ENCODE measurements at places on chromosomes 5 and 9.

DNA sequence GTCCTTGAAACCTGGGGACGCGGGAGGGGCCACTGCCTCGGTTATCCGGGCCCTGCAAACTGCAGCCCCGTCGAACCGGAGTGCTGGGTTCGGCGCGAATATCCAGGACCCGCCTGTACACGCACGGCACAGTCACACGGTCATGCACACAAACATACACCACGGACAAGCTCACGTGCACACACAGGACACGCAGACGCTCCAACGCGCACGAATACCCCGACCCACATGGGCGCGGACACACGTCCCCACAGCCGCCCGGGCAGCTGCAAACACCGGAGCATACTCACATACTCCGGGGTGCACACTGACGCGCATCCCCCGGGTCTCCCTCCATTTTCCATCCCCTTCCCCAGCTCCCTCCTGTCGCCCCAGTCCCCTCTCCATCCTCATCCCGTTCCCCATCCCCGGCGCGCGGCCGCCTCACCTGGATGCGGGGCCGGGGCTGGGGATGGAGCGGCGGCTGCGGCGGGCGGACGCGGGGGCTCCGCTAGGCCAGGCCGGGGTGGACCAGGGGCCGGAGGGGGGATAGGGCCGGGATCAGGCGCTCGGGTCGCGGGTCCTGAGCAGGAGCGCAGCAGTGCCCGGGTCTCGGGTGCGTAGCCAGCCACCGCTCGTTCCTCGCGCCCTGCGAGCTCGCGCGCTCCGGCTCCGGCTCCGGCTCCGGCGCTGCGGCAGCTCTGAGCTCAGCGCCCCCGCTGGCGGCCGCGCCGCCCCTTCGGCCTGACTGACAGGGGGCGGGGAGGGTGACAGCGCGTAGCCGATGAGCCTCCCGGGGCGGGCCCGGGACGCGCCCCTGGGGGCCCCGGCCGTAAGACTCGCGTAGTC is at the start of the genes EIF4E1B and SNCB:
TSS of gene EIF4E1B (plus strand) at position 823 of the 828 bp plus-strand sequence. CDS start 12,113 bp downstream, outside the sequence.
TSS of gene SNCB (minus strand) at position 682 of the 828 bp plus-strand sequence. CDS start 880 bp downstream, outside the sequence.
- DNase-seq = peak; percentile 76

DNA sequence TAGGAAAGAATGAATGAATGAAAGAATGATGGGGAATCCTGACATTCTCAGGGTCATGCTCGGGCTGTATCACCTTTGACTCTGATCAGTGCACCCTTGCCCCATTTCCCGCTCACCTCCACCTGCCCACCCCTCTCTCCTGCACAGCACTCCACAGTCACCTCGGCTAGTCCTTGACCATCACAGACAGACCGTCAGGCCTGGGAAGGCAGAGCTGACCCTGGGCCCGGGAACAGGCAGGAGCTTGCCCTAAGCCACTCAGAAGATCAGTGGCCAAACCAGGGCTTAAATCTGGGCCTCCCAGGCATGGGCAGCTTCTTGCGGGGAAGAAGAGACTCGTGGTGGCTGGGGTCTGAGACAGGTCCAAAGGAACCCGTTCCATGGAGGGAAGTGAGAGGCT is 3.6 kb downstream of the ST6GALNAC6 start:
- no peak for DNase-seq

DNA sequence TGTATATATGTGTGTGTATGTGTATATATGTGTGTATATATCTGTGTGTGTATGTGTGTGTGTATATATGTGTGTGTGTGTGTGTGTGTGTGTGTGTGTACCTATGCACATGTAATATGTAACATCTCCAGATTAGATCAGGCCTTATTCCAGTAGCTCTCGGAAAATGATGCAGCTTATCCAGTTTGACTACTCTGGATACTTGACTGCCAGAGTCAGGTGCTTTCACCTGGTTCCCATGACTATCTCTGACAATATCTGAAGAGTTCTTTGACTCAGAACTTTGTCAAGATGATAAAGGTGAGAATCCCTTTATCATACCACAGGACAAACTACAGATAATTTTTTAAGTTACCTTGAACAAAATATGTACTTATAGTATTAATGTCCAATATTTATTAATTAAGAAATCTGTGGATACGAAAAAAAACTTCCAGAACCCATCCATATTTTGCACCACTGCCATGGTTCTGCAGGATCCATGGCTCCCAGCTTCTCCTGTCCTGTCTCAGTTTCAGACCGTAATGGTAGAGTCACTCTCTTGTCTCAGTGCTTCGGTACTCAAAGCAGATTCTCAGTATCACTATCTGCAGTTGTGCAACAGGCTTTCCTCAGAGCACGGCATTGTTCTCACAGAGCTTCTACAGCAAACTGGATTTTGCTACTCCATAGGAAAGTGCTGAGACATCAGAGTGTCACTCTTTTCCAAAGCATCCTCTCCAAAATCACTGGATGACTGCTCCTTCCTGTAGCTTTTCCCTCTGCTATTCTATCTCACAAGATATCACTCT is 164.4 kb upstream of the SLC12A2 start:
- DNase-seq = no peak

DNA sequence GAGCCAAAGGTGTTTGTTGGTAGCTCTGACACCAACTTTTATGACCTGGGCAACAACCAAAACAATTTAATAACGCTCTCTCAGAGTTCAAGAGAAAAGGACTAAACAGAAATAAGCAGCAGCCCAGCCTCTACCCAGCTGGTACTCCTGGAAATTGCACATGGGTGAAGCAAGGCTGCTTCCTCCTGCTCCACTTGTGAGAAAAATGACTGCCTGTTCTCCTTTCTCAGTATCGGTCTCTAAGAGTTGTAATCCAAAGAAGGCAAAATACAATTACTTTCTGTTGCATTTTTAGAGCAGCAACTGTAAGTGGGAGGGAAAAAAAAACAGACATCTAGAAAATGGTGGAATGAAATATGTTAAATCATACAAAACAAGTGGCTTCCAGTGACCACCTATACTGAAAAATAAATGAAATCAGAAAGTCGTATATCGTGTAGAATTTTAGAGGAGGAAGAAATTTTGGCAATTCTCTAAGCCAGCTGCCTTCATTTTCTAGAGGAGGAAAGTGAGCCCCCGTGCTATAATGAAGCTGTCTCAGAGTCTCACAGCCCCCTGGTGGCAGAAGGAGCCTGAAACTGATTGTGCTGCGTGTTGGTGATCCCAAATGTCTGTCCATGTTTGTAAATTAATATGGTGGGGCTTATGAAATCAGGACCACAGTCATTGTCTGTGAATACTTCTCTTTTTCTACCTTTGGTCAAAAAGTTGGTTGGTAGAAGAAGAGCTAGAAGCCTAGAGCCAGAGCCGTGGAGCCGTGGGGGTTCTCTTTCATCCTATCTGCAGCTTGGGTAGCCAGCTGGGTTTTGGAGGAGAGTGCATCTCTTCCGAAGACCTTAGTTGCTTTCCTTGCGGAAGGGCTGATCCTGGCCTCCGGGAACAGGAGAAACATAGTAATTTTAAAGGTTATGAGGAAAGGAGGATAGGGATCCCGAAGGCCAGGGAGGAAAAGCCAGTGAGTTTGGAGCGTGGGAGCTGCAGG is 139.9 kb downstream of the PIP5K1B start:
- DNase-seq = peak; percentile 12

All from MG63 (cell line).